SK-N-MC (cell line): ENCODE measurements at places on chromosomes 6 and 20.
A peak's percentile ranks its signal among the peaks of the same experiment; 100 is the strongest.

DNA sequence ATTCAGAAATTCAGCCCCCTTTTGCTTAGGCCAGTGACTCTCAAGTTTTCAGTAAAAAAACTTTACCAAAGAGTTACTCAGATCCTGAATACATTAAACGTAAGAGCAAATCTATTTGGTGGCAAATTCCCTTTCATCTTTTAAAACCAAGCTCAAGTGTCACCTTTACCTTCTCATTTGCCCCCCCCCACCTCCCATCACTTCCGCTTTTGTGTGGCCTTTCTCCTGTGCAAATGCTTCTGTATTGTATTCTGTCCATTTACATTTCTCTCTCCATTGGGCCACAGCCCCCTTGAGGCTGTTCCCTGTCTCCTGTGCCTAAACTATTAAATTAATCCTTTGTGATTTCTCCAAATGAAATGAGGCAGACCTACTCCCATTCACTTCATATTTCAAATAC is 1.9 kb downstream of the NOL7 start:
- no peak for DNase-seq

DNA sequence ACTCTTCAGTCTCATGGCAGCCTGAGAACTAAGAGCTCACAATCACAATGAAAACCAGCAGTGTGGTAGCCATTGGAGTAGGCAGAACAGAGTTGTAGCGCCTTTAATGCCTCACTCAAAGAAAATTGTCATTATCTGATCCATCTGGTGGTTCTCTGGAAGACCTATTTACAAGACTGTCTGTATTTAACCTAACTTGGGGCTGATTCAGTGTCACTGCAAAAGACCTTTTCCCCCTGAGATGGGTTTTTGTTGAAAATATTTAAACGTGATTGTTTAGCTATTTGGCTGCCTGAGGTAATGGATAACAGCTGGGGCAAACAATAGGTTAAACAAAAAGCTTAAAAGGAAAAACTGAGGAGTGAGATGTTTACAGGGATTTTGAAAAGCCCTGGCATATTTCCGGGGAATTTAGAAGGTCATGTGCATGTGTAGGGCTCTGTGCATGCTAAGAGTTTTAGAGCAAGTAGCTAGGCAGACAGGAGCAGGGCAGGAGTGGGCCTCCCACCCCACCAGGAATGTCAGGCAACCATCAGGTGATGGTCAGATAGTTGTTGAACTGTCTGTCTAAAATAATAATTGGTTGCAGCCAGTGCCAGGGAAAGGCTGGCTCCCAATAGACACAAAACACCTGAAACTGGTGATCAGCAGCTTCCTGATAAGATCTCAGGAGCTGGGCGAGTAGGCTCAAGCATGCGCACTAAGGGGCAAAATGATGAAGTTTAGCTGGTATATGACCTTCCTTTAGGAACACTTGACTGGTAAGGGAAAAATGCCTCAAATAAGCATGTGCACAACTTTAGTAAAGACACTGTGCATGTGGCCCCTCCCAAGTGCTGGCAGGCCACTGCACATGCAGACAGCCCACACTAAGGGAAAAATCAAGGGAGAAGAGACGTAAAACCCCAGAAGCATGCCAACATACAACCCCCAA is 70.8 kb upstream of the AKIRIN2 start:
- DNase-seq, result no peak

DNA sequence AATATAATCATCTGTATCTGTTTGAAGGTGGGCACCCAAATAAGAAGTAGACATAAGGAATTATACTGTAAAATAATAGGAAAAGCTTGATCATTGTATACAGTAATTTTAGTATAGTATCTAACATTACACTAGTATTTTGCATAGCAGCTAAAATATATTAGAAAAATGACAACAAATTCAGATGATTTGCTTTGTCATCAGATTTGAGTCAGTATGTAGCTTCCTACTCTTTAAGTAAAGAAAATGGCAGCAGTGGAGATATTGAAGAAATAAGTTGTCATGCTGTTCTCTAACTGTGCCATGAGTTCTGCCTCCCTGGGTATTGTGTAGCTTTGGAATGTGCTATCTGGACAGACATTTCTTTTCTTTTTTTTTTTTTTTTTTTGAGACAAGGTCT is 74.4 kb downstream of the TIAM2 start:
- DNase-seq, result no peak

DNA sequence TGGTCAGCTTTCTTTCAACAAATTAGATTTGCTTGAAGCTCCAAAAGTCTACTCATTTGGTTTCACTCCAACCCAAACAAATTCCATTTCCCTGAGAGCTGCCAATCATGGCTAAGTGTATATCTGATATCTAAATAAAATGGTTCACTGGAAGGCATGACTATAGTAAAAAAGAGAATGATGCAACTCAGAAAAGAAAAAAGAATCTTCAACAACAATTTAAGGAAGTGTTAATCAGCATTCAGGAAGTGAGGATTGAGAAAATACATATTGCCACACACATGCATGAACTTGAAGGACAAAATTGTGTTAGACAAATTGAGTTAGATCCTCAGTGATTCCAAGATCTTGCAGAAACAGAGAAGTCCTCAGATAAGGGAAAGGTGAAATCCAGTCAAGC is 972.9 kb upstream of the FLRT3 start:
- DNase-seq, result no peak

- DNase-seq, result no peak
Measured at GRCh38 chr6:2798586-2799134, 33.5 kb downstream of the WRNIP1 start.

- DNase-seq, result no peak
Measured at GRCh38 chr20:54514028-54514607, 38.7 kb downstream of the DOK5 start.

- DNase-seq, result no peak
Measured at GRCh38 chr6:25369433-25370177, 90.4 kb downstream of the CARMIL1 start.

DNA sequence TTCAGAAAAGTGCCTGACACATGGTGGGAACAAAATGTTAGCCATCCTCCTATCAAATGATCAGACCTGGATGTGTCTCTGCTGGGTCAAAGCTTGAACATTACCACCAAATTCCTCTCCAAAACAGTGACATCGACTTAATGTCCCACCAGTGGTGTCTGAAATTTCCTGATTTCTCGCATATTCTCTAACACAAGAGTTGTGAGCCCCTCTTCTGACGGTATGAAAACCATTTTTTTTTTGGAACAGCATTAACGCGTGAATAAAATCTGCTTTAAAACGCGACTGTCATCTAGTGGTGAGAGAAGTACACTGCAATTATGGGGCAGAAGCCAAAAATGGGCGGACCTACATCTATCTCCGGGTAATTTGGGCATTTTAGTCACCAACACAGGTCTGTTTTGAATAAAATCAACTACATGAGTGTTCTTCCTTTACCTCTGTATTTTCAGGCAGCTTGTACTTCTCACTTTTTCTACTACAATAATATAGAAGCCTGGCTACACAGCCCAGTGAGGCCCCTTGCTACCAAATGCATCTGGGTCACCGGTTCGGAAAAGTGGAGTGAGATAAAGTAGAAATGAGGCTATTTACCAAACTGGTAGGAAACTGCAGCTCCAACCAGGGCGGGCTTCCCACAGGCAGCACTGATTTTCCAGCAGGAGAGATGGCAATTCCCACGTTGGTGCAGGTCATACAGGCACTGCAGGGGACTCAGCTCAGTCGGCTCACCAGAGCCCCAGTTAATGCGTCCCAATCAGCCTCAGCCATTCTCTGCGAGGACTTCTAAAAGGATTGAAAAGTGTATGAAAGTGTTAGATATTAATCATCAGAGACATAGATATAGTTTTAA is 27.4 kb downstream of the MGME1 start:
- DNase-seq, result no peak

DNA sequence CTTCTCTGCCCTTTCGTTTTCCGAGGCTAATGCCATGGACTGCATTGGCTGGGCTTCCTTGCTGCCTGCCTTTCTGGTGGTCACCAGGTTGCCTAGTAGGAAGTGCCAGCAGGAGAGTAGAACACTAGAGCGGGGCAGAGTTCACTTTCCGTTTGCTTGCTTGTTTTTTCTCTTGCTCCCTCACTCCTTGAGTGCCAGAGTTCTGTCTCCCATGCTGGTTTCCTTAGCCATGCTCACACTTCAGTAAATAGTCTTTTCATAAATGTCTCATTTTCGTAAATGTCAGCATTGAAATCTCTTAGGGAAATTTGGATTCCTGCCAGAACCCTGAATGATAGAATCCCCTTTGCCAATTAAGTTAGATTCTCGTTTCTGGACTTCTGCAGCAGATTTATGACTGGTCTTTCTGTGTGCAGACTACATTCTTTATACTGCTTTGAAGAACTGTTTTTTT is 63.9 kb downstream of the FAM83B start:
- DNase-seq, result peak; percentile 58

- no peak for DNase-seq
Measured at GRCh38 chr20:24109537-24109936, 121.0 kb upstream of the GGTLC1 start.

DNA sequence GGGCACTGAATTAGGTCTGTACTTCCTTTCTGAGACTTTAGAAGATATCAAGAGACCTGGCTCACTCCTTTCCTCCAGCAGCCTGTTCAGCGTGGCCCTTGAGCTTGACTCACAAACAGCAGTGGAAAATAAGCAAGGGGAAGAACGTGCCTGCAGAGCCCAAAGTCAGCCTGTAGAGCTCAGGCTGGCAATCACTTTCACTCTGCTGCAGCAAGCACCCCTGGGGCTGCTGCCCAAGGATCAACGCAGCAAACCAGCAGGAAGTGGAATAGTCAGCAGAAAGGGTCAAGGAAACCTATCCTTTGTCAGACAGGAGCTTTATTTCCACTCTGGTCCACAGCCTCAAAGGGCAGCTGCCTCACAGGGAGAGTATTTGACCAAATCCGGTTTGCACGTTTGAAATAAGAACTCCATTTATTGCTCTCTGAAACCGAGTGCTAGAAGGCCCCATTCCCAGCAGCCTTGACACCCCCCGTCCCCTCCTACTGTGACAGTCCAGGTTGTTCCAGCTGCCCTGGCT is 77.4 kb downstream of the PRDM1 start:
- DNase-seq, result no peak

DNA sequence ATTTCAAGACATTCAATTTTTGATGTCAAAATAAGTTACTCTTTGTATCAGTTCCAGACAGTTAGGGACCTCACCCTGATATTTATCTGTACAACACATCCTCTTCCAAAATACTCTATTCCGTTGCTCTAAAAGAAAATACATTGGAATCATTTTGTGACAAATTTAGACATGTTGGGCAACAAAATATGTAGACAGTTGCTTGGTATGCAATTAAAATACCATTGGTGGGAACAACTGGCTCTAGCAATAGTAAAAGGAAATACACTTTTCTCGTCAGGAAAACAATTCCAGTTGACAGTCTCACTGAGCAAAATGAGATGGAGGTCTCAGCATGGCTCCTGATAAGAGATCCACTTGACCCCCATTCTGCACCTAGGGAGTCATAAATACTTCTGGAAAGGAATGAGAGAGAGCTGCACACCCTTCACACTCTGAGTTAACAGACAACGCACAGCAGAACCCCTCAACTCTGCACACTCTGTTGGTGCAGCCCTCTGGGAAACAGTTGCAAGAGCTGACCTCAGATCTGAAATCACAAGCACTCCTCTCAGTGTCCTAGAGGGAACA is 171.3 kb upstream of the NT5E start:
- DNase-seq, result no peak
